Activated naive CD4-positive, alpha-beta T cell treated with Interleukin-2 at 50 U/mL for 16 hours (primary cell): ENCODE measurements at places on chromosomes 1 and 21.
A peak's percentile ranks its signal among the peaks of the same experiment; 100 is the strongest.

DNA sequence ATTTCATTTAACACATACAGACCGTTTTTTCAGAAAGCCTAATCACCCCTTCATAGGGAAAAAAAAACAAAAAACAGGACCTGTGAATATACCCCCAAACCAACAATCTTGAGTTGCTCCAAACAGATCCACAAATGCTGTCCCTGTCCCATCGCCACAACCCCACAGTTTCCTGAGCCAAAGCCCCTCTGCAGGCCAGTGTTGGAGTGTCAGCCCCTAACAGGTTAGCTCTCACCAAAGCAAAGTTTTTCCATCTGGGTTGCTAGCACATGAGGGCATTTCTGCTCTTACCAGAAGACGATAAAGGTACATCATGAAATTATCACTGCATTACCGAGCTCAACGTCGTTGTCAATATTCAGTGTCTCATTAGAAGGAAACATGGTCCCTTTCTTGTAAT lies 40.8 kb downstream of the MCOLN2 start:
- DNase-seq = no peak

DNA sequence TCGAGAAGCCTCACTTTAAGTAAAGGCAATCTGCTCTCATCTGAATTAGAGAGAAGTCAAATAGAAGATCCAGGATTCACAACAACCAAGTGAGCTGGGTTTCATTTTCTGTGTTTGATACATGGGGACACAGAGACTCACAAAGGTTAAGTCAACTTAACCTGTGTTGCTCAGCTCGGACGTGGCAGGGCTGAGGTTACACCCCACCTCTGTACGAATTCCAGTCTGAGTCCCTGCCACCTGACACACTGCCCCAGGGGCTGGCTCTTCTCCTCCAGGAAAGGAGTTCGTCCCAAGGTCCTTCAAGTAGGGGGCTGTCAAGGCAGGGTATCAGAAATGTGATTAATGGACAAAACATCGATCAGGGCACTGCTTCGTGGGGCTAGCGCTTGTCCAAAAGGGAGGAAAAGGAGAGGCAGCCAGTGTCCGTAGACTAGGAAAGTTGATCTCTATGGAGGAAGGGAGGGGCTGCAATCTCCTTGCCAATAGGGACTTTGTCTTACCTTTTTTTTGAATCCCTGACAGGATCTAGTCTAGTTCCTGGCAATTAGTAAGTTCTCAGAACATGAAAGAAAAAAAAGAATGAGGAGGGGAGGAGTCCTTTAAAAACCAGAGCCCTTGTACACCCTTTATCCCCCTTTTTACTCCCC lies 116.4 kb downstream of the CNIH3 start:
- no peak for DNase-seq

DNA sequence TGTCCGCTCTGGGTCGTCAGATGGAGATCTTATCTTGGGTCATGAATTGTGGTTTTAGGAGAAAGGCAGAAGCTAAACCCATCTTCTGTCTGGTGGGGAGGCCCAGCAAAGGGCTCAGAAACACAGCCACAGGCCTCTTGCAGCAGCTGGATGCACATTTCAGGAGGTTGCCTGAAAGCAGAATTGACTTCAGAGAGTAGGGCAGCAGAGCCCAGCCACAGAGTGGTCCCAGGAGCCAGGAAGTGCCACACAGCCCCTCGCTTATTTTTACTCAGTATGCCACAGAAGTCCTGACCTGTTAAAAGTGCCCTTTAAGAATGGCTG lies 8.3 kb upstream of the RIPK4 start:
- DNase-seq = no peak

- peak; percentile 73 for DNase-seq
Measured at GRCh38 chr1:61081686-61082310, 563 bp upstream of the NFIA start.

- DNase-seq = no peak
Measured at GRCh38 chr1:103496014-103496635, 29.4 kb upstream of the RNPC3 start.

GRCh38 chr1:87466621-87467020 lies 137.9 kb downstream of the LMO4 start:
- no peak for DNase-seq

GRCh38 chr1:60809204-60809980 lies 273.0 kb upstream of the NFIA start:
- DNase-seq = no peak

DNA sequence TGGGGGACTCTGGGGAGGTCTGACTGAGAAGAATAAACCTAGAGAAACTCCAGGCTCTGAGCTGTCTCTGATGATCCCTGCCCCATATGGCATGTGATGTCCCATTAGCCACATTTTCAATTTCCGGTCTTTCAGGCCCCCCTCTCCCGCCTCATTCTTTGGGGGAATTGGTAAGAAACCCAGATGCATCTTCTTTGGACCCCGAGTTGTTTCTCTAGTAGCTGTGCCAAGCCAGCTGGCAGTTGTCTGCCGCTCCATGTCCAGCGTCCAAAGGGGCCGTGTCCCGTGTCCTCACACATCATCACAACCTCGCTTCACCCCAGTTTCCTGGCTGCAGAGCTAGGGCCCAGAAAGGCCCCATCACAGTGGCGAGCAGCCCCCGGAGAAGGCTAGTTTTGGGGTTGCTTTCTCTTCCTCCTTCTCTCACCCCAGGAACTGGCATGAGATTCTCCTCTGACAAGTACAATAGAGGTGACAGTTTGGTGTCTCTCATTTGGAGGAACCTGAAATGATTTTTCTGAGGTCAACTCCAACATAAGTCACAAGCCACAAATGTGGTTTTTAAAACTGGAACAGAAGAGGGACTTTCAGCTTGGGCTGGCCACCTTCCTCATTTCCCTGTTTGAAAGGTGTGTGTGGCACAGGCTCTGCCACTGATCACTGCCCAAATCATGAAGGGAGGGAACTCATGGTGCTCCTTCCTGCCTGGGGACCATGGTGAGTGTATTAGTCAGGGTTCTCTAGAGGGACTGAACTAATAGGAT lies 6.4 kb upstream of the GPR157 start:
- no peak for DNase-seq

DNA sequence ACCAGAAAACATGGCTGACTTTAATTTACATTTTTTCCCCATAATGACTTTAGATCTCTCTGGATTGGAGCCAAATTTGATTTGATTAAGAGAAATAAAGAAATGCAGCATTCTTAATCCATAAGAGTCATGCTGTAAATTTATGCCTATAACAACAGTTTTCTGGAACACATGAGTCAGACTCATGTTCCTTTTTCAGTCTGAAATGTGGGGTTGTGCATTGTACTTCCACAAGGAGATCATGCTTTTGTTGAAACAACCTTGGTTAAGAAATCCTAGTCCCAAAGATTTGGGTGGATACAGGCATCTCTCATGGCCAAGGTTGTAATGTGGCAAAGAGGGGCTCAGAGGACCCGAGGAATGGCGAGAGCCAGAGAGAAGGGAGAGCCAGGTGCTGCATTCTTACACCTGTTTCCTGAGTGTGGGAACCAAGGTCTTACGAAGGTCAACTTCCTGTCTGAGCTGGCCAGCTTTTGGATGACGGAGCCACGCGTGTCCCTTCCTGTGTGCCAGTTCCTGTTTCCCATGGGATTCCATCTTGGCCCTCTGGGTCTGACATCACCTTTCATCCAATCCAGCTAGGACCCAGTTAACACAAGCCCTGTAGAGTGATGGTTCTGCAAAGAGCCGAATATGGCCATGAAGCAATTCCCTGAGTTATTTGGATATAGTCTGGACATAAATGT lies 23.1 kb downstream of the CLDN14 start:
- no peak for DNase-seq

DNA sequence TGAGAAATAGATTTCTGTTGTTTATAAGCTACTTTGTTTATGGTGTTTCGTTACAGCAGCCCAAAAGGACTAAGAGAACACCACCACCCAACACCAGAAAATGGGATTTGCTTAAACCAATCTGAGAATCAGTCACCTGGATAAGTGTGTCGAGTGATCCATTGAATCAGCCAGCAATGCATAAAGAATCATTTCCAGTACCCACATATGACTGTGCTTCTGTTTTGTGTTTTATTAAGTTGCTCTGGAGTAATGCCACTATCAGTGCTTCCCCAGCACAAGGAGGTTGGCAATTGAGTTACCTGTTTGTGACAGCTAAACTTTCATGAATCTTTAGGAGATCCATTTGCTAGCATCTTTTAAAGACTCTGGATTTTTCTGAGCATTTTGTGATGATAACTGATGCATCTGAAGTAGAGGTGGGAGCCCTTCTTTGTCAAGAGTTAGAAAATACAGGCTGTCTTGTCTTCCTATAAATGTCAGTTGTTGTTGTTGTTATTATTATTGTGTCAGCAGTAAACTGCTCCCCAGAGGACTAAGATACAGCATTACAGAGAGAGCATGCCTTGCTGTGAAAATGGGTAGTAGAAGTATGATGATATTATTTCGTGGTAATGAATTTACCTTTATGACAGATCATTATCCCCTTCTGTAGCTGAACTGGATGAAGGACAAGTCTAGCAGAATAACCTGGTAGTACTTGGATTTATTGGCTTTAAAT lies 225.2 kb downstream of the NFIA start:
- no peak for DNase-seq

GRCh38 chr1:53842347-53842746 lies 4.3 kb upstream of the NDC1 start:
- no peak for DNase-seq

- DNase-seq = no peak
Measured at GRCh38 chr21:38329162-38329561, 72.4 kb downstream of the KCNJ15 start.

DNA sequence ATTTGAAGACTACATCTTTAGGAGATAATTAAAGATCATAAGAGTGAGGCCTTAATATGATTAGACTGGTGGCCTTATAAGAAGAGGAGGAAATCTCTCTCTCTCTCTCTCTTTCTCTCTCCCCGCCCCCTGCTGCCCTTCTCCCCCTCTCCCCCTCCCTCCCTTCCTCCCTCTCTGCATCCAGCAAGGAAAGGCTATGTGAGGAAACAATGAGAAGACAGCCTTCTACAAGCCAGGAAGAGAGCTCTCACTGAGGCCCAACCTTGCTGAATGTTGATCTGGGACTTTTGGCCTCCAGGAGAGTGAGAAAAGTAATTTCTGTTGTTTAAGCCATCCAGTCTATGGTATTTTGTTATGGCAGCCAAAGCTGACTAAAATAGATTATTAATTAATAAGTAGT lies 21.6 kb downstream of the FOXD3 start:
- no peak for DNase-seq

- DNase-seq = no peak
Measured at GRCh38 chr1:147567594-147568381, 26.5 kb downstream of the BCL9 start.

DNA sequence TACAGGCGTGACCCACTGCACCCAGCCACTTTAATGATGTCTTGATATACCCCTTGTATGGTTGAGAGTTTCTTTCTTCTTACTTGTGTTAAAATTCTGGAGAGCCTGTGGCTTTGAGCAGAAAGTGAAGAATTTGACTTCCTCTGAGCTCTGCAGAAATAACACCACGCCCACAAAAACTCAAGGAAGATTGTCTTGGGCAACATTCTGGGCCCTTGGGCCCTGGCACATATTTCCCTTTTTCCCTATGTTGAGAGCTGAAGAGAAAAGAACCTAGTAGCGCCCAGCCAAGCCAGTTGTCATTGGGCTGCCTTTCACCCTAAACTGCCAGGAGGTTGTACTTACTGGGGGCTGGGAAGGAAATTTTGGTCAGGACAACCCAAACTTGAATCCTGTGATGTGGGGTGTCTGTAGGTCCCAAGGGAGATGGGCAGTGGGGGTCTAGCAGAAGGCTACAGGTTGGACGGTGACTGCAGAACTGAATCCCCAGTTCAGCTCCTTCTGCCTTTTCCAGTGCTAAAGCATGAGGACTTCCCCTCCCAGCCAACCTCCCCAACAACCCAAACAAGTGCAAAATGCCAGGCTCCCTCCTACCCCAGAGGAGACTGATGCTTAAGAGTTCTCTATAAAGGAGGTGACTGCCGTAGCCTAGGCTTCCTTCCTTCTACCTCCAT lies 11.7 kb upstream of the SNAPIN start:
- no peak for DNase-seq

- no peak for DNase-seq
Measured at GRCh38 chr1:100239961-100240360, 9.7 kb downstream of the DBT start.

- peak; percentile 17 for DNase-seq
Measured at GRCh38 chr21:25501462-25501861, 105.8 kb downstream of the MRPL39 start.

DNA sequence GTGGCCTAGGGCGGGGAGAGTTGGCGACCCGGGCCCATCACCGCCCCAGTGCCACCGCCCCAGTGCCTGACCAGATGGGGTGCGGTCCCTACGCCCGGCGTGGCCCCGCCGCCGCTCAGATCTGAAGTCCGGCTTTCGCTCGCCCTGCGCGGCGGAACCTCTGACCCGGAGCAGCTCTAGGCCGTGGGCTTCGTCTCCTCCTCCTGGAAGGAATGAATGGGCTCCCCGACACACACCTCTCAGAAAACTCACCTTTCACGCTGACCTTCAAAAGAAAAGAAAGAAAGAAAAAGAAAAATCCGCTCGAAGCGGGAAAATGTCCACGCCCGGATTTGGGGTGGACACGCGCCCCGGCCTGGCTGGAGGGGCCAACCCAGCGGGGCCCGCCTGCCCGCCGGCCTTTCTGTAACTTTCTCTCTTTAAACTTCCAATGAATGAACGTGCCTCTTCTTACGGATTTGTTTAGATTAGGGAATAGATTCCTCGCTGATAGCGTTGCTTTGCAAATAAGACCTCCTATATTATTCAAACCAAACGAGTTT lies 5.4 kb upstream of the SIM2 start:
- DNase-seq = no peak

DNA sequence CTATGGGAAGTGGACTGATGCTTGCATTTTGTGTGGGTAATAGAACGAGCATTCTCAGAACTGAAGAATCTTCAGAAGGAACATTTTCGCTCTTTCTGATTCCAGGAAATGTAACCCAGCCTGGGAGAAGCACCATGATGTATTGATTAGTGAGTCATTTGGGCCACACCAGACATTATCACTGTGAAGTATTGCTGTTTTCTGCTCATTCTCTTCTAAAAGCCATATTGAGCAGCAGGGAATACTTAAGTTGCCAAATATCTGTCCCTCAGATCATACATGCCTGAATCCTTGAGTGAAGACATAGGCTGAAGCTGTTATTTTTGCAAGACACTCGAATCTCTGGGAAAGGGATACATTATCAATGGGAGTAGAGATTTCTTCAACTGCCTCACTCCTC lies 213.1 kb downstream of the PCP4 start:
- DNase-seq = no peak

DNA sequence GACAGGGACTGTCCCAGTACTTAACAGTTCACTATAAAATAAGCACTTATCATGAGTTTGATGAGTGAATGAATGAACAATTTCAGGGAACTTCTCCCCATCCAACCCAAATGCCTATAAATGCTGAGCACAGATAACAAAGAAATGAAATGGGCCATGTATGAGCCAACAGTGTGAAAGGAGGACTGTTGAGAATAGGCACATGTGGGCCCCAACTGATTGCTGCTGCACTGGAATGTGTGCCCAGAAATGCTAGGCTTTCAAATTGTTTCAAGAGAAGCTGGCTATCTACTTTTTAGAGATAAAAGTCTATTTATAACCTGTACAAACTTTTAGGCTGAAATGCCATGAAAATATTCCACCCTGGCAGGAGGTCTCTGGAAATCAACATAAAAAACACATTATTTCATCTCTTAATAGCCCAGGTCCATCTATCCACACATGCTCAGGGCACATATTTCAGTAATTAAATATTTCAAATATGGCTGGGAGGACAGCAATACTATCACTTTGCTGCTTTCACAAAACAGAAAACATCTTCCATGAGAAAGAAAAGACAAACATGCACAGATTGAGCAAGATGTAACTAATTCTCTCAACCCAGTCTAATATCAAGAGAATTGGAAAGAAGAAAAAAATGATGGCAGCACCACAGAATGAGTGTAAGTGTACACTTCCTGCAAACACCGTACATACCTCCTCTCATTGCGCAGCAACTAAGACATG lies 49.8 kb downstream of the COLGALT2 start:
- DNase-seq = no peak
